AG10803 (cell line): ENCODE measurements at places on chromosomes 6 and 20.

- DNase-seq, result no peak
Observed at GRCh38 chr6:142178129-142178528, 31.1 kb downstream of the VTA1 start.

DNA sequence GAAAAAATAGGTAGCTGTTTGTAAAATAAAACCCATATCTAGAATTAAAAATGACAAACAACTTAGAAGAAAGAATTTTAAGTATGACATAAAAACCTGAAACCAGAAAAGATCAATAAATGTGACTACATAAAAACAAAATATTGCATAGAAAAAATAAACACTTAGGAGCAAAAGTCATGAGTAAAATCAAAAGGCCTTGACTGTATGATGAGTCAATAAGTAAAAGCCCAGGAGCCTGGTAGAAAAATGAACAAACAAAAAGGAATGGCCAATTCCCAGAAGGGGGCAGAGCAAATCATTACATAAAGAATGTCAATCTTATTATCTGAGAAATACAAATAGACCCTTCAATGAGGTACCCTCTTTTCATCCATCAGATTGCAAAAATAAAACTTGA, 20.7 kb upstream of the ENPP1 start:
- no peak for DNase-seq

DNA sequence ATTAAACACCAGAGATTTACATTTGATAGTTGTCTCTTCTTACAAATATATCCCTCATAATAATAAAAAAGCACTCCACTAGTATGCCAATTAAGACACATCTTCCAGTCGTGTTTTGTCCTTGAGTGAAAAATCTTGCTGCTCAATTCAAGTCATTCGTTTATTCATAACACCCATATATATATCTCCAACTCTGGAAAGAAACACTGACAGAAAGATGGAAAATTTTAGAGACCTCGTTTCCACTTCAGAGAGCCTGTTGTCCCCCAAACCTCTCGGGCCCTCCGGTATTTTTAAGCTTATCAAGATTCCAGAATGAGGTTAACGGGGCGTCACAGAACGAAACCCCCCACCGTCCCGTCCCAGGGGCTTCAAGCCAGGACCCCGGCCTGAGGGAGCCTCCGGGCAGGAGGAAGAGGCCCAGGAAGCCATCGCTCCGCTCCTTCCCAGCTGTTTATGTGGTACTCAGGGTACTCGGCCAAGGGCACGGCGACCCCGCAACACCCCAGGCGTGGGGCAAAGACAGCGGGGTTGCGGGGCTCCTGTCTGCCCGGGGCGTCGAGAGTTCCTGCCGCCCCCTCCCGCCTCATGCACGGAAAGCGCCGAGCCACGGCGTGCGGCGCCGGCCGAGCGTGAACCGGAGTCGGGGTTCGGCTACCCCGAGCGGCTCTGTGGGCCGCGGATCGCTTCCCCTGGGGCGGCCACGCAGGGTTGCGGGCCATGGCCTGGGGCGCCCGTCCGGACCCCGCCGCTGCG, 623 bp upstream of the SNX9 start:
- peak; percentile 33 for DNase-seq

DNA sequence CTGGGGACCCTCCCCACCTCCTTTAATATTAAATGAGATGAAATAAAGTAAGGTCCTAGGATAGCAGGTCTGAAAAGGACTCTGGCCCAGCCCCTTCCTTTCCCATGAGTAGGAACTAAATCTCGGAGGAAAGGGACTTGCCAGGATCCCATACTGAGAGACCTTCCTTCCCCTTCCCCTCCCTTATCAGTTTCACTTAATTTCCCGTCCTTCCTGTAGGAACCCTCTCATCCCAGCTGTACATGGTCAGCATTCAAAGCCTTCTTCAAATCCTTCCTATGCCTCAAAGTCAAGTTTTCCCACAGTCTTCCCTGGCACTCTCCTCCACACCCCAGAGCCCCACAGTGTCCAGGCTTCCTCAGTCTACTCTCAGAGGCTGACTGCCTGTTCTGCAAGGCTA, 71.3 kb upstream of the MYL9 start:
- DNase-seq, result no peak

GRCh38 chr6:124772733-124773319, 189.4 kb upstream of the RNF217 start:
- DNase-seq, result no peak

- peak; percentile 79 for DNase-seq
Observed at GRCh38 chr6:134517145-134517658, 199.3 kb upstream of the SGK1 start.

DNA sequence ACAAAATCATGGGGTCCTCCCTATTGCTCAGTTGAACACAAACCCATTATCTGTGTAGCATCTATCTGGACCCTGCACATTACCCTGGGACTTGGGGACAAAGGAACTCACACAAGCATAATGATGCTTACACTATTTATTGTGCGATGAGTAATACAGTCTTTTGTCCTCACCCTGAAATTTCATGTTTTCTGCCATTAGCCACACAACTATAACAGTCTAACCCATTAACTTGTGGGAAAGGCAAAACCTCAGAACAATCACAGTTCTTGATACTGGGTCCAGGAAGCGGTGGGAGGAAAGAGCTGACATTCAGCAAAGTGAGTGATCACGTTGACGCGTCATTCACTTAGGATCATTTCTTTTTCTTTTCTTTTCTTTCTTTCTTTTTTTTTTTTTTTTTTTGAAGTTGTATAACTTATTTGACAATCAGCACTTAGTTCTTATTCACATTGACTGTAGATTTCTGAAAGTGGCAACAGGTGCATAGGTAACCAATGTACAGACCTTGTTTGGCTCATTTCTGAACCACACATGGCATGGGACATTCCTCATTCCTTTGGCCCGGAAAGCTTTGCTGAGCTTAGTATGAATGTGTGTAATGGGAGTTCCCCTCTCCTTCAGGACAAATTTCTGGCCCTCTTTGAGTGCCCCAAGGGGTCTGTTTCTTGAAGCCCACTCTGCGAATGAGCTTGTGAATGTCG, 94.8 kb upstream of the CNKSR3 start:
- DNase-seq, result no peak

DNA sequence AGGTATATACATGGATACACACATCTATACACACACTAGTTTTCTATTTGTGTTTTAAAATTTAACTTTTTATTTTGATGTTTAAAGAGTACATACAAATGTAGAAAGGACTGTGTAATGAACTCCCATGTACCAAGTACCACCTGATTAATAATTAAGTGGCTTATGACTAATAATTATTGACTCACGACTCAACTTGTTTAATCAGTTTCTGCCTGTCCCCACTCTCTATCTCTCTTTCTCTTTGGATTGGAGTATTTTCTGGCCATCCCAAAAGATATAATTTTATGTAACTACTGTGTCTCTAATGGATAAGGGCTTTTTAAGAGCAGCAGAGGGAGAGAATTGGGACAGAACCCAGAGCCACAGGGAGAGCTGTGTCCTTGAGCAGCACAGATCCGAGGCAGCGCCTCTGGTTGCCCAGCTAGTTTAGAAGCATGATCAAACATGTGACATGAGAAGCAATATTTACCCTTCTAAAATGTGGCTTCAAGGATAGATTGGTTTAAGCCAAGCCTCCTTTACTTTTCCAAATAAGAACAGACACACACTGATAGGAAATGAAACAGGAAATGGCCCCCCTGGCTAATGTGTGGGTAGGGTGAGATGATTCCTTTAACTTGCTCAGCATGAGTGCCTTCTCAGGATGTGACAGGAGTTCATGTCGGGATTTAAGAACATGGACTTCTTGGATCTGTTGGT, 81.0 kb downstream of the ERMARD start:
- no peak for DNase-seq
